AG04449 (cell line): ENCODE measurements at places on chromosomes 3 and 15.

GRCh38 chr3:45962033-45962432 is 18.8 kb downstream of the CXCR6 start:
- no peak for DNase-seq

GRCh38 chr15:70214941-70215635 is 117.4 kb upstream of the TLE3 start:
- DNase-seq, result no peak

DNA sequence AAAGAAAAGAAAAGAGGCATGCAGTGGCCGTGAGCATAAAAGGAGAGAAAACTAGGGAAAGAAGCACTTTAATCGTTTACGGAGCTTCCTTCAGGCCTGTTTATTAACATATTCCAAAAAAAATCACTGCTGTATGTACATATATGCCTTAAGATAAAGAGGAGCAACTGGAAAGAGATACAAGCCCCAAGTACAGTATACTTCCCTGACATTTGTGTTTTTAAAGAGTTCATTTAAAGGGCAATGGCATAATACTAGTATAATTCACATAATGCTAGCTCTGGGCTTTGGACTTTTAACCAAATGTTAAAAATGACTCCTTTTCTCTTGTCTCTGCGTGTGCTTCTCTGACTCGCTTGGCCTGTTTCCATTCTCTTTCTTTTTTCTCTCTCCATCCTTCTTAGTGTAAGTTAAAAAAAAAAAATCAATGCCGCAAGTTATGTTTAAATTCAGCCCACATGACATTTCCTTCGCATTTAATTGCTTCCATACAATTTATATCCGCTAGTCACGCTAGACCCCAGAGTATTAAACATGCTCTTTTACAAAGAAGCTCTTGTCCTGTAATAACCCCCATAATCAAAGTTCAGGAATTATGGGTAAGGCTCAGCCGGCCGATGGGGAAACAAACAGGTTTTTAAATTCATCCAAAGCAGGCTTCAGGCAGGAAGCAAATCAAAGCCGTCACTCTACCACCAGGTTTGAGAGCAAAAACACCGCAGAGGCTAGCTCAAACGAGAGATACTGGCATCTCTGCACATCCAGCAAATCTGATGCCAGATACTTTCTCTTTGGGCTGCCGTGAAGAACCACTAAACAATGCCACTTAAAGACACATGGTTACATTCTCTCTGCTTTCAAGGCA is 19.4 kb downstream of the WWTR1 start:
- no peak for DNase-seq

DNA sequence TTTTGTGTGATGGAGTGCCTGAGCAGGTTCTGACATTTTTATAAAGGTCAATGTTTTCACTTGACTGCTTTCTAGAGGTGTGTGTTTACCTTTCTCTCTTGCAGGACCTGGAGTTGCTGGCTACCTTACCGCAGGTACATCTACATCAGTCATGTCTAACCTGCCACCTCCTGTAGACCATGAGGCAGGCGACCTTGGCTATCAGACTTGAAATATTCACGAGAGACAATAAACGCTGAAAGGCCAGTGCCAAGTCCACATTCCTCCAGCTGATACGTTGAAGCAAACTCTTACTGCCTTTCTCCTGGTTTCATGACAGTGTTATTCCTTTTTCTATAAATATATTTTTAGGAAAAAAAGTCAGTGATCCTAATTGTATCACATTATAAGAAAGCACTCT is 59.0 kb upstream of the ACKR4 start:
- DNase-seq, result no peak

- no peak for DNase-seq
Measured at GRCh38 chr3:84742915-84743425, 215.8 kb upstream of the CADM2 start.

DNA sequence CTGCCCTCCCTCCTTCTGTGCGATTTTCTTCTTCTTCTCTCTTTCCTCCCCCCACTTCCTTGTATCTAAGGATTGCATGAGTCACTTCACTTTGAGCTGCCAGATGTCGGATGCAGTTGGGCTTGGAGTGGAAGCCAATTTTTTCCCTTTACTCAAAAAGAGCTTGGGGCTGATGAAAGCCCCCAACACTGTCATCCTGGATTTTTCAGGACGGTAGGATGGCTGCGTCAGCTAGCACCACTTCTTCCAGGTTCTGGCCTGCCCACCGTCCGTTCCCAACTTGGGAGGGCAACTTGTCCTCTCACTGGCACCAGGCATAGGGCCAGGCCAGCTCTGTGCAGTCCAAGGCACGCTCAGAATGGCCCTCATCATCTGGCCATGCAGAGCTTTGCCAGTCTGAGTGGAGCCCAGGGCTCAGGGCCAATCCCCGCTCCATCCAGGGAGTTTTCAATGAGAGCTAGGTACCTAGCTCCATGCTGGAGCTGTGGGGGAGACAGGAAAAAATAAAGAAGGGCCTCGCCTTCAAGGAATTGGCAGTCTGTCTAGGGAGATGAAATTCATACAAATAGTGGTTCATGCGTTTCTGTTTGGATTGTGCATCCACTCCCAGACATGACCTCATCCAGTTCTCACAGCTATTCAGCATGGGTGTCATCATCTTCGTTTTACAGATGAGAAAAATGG is 47.7 kb upstream of the INSYN1 start:
- DNase-seq, result peak; percentile 50

DNA sequence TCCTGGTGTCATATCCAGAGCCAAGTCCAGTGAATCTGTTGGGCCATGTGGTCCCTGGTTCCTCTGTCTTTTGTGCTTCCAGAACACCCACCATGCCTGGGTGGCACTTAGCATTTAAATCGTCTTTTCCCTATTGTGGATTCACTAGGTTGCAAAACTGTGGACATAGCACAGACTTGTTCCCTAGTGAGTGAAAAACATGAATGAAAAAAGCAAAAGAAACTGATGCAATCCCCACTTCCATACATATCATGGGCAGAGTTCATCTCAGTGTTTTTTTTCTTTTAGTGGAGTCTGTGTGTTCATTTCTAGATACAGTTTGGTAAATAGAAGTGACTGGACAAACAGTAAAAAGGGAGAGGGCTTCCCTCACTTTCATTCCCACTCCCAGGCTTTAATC is 170.5 kb downstream of the SLCO3A1 start:
- DNase-seq, result no peak

GRCh38 chr3:66473692-66474091 is 27.1 kb downstream of the LRIG1 start:
- no peak for DNase-seq

DNA sequence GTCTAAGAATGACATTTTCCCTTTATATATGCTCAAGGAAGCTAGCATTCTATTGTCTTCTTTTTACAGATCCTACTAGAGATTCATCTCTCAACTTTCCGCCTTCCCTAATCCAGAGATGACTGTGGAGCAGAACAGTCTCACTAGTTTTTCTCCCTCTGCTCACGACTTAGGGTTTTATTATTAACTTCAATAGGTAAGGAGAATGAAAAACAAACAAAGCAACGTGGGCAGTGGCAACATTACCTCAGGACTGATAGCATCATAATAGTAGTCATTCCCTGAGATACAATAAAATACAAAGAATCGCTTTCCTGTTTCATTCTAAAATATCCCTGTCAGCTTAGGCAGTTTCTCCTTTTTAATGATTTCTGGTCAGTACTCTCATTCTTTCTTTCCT is 154.3 kb upstream of the PLAAT1 start:
- DNase-seq, result no peak

- no peak for DNase-seq
Measured at GRCh38 chr15:81478354-81478753, 104.3 kb upstream of the TMC3 start.

GRCh38 chr3:84136425-84136824 is 822.4 kb upstream of the CADM2 start:
- DNase-seq, result no peak

DNA sequence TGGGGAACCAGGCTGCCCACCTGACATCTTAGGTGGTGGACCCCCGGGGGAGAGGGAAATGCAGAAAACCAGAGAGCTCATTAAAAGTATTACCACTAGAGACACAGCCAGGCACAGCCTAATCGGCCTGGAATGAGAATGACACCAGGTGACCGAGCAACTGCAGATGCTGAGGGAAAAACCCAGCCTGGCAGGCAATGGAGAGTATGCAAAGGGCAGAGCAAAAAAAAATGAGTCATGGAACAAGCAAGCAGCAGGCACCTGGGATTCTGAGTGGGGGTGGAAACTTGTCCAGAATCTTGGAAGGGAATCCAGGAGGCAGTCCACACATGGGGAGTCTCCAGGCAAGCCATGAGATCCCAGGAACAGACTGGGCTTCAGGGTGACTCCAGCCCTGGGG is 183.7 kb upstream of the LRRN1 start:
- no peak for DNase-seq

DNA sequence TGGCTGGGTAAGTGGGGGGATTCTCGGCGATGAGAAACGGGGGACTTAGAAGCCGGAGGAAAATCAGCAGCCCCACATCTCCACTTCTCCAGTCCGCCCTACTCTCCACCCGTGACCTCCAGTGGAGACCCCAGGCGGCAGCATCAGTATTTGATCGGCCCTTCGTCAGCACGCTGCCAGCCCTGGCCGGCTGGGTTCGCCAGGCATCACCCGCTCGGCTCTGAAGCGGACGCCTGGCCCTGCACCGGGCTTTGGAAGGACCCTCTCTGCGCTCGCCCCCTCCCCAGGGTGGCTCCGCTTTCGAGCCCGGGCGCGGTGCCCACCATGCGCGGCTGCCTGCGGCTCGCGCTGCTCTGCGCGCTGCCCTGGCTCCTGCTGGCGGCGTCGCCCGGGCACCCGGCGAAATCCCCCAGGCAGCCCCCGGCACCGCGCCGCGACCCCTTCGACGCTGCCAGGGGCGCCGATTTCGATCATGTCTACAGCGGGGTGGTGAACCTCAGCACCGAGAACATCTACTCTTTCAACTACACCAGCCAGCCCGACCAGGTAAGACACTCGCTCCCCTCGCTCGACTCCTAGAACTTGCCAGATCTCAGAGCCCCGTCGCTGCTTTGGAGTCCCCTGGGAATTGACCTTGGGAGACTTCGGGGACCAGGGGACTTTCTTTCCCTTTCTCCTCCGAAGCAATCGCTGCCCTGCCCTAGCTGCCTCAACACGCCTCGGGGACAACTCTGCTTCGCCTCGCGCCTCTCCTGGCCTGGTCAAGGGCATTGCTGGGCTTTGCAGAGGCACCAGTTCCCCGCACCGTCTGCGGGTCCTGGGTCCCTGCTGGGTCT is 561 bp downstream of the SIDT1 start:
- DNase-seq, result no peak

GRCh38 chr15:95684693-95685115 is 645.8 kb upstream of the NR2F2 start:
- no peak for DNase-seq

- DNase-seq, result no peak
Measured at GRCh38 chr3:133413161-133414020, 13.5 kb downstream of the BFSP2 start.

- DNase-seq, result no peak
Measured at GRCh38 chr15:25783607-25784540, 79.3 kb downstream of the ATP10A start.

DNA sequence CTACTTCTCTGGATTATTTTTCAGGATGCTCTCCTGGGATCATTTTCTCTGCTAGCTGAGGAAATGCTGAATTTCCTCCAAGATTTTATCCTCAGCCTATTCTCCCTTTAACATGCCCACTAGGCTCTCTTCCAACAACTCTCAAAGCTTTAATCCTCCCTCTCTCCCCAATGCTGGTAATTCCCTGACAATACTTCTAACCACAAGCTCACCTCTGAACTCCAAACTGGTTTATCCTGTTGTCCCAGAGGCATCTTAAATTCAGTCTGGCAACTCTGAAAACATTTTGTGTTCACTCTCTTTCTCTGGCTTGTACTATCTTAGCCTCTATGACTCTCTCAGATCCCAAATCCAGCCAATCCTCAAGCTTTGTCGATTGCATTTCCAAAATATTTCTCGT is 490.3 kb downstream of the MECOM start:
- no peak for DNase-seq

DNA sequence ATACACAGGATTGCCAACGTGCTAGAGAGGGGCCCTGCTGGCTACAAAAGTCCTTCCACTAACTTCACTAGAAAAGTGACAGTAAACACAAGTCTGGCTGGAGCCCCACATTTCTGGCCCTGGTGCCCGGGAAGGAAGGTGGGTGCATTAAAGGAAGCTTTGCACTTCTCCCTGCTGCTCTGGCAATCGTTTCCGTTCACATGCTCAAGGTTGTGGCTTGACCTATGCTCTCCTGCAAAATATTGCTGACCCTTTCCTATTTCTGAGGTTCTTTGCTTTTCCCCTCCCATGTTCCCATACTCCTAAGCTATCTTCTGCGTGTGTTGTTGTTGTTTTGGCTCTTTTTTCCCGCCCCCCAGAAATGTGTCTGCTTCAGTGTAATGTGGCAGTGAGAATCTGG is 9.1 kb upstream of the CCR3 start:
- no peak for DNase-seq

DNA sequence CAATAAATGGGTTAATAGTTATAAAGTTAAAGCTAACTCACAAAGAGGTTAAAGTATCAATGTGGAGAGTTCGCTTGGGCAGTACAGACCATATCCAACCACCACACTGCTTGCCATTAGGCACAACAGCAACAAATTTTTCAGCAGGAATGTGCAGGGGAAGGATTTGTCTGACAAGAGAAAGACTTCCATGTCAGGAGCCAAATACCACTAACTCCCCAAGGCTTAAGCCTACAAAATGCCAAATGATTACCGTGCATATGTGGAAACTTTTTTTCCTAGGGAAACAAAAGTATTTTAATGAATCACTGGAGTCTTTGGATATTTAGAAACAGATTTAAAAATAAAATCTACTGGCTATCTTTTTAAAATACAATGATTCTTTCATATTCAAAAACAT is 8.1 kb downstream of the VGLL3 start:
- peak; percentile 70 for DNase-seq

DNA sequence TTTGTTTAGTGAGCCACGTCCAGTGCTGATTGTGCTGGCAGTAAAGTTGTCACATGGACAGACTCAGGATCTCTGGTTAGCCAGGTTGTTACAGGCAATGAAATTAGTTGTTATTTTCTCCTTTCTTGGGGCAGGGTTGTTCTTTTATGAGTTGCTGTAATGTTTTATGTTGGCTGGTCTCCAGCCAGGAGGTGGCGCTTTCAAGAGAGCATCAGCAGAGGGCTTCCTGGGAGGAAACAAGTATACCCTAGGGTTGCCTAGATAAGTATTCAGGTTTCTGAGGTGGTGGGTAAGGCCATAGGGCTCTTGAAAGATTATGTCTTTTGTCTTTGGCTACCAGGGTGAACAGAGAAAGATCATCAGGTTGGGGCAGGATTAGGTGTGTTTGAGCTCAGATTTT is 14.5 kb upstream of the CFAP20DC start:
- DNase-seq, result no peak
